ENCODE measurements at places on chromosomes 7 and 10. TPM values are rescaled to one million over a fixed set of nuclear protein-coding genes. Genes with fewer than 3 reads are reported as not detected.
A peak's percentile ranks its signal among the peaks of the same experiment; 100 is the strongest.

DNA sequence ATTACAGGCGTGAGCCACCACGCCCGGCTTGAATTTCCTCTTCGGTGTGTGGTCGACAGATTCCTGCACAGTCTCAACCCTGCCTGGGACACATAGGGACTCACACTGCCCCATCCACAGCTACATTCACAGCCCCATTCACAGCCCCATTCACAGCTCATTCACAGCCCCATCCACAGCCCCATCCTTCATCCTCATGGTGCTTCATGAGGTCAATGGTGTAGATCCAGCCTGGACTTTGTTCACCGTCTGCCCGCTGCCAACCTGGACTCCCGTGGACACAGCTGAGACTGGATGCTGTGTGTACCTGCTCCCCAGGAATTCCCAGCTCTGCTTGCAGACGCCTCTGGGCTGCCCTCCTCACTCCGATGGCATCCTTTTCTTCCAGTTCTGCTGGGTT lies 5.2 kb downstream of the IDI2 start:
- DNase-seq = no peak
- no peaks in the 10 kb centered on the region for H3K4me1 ChIP-seq
- H3K27ac ChIP-seq = no peak overlapping the region
- no peak overlapping the region for H3K4me3 ChIP-seq
- H3K36me3 ChIP-seq = peaks cover 14% of the 10 kb centered on the region

DNA sequence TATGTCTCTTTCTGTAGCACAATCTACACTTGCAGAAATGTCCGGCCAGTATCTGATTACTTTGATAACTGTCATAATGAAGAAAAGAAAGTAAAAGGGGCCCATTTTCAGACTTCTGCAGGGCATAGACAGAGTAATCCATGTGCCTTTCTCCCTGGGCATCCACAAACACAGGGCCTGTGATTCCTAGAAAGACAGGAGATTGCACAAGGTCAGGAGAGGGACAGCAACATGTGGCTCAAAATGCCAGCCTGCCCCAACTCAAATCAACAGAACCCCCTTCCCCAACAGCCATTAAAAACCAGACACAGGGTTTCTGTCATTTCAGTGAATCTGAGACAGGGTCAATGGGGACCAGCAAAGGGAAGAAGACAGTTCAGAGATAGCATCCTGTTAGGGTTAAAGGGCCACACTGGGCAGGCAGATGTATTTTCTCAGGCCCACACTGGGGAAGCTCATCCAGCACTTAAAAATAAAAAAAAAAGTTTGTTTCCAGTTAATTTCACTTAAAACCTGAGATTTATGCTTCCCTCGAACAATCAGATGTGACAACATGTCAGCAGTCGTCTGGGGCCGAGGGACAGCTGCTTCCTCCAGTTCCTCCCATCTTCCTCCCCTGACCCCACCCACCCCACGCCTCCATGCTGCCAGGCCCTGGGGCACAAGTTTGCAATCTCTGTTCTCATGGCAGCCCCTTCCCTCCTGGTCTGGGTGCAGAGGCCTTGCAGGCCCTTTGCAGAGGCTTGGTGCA lies 30.7 kb upstream of the ACSL5 start:
- no peaks in the 10 kb centered on the region for H3K4me1 ChIP-seq
- H3K27me3 ChIP-seq = no peaks in the 10 kb centered on the region
- no peak overlapping the region for H3K4me3 ChIP-seq
- DNase-seq = no peak
- H3K36me3 ChIP-seq = no peaks in the 10 kb centered on the region

DNA sequence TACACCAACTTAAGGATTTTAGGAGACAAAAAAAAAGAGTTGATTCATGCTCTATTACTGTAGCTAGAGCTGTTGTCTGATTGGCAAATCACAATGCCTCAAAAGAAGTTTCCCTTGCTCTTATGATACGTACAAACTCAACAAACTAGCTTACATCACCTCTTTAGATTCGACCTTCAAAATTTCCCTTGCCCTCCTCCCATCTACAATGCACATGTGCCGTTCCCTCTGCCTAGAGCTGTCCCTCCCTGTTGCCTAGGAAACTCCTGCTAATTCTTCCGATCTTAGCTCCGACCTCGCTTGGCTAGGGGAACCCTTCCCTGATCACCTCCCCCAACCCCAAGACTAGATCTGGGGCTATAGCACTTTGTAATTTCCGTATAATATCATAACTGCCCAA lies 55.4 kb downstream of the MAP3K8 start:
- no peak overlapping the region for H3K4me3 ChIP-seq
- no peak for DNase-seq
- no peaks in the 10 kb centered on the region for H3K36me3 ChIP-seq

- H3K4me3 ChIP-seq = no peak overlapping the region
- no peak overlapping the region for H3K27ac ChIP-seq
- no peaks in the 10 kb centered on the region for H3K27me3 ChIP-seq
- H3K4me1 ChIP-seq = peaks cover 11% of the 10 kb centered on the region
Observed at GRCh38 chr7:30279653-30279904, 4.8 kb upstream of the ZNRF2 start.

- no peaks in the 10 kb centered on the region for H3K27me3 ChIP-seq
- H3K4me1 ChIP-seq = no peaks in the 10 kb centered on the region
- no peak overlapping the region for H3K4me3 ChIP-seq
- no peak for DNase-seq
- no peak overlapping the region for H3K27ac ChIP-seq
- H3K36me3 ChIP-seq = no peaks in the 10 kb centered on the region
Observed at GRCh38 chr7:145105561-145105960, 269.7 kb upstream of the TPK1 start.

GRCh38 chr7:102295346-102296178 lies 8.9 kb downstream of the SH2B2 start:
- H3K4me3 ChIP-seq = no peak overlapping the region
- no peaks in the 10 kb centered on the region for H3K4me1 ChIP-seq

DNA sequence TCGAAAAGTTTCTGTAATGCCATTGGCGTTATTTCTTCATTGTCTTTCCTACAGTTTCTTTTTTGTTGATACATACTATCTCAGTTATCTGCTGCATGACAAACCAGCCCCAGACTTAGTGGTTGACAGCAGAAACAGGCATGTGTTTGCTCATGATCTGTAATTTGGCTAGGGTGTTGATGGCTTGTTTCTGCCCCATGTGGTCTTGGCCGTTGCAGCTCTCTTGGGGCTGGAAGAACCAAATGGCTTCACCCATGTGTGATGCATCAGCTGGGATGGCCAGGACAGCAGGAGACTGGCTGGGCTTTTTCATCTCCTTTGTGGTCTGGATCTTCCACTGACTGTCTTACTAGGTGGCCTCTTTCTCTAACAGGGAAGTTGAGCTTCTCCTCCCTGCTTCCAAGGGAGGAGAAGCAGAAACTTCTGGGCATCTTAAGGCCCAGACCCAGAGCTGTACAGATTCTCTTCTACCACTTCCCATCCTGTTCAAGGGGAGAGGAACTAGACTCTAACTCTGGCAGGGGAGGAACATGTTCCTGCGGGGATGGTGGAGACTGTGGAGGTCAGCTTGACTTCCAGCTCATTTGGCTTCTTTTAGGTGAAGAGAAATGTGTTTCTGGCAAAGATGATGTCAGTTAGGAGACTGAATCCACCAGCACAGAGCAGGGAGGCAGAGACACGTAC lies 89.3 kb downstream of the FANK1 start:
- H3K27ac ChIP-seq = no peak overlapping the region
- H3K4me3 ChIP-seq = no peak overlapping the region
- H3K27me3 ChIP-seq = no peaks in the 10 kb centered on the region
- H3K36me3 ChIP-seq = no peaks in the 10 kb centered on the region

GRCh38 chr7:82405301-82405700 lies 38.3 kb downstream of the CACNA2D1 start:
- H3K36me3 ChIP-seq = no peaks in the 10 kb centered on the region
- no peak for DNase-seq
- no peaks in the 10 kb centered on the region for H3K27me3 ChIP-seq
- no peaks in the 10 kb centered on the region for H3K4me1 ChIP-seq
- no peak overlapping the region for H3K4me3 ChIP-seq

GRCh38 chr10:131478377-131478989 lies 167.0 kb upstream of the TCERG1L start:
- H3K27ac ChIP-seq = no peak overlapping the region
- DNase-seq = no peak
- H3K4me3 ChIP-seq = no peak overlapping the region

DNA sequence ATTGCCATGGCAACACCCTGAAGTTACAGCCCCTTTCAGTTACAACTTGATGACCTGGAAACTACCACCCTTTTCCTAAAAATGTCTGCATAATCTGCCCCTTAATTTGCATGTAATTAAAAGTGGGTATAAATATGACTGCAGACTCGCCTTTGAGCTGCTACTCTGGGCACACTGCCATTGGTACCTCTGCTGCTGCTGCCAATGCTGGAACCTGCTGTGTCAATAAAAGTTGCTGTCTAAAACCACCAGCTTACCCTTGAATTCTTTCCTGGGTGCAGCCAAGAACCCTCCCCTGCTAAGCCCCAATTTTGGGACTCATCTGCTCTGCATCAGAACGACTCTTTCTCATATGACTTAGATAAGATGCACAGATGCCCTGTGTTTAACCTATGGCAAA lies 10.2 kb upstream of the FRA10AC1 start:
- no peak for DNase-seq
- H3K36me3 ChIP-seq = no peaks in the 10 kb centered on the region
- H3K4me3 ChIP-seq = no peak overlapping the region
- no peak overlapping the region for H3K27ac ChIP-seq
- no peaks in the 10 kb centered on the region for H3K27me3 ChIP-seq
- no peaks in the 10 kb centered on the region for H3K4me1 ChIP-seq

GRCh38 chr10:64648915-64649314 lies 1127.7 kb downstream of the REEP3 start:
- no peaks in the 10 kb centered on the region for H3K27me3 ChIP-seq
- no peak overlapping the region for H3K4me3 ChIP-seq
- H3K27ac ChIP-seq = no peak overlapping the region

DNA sequence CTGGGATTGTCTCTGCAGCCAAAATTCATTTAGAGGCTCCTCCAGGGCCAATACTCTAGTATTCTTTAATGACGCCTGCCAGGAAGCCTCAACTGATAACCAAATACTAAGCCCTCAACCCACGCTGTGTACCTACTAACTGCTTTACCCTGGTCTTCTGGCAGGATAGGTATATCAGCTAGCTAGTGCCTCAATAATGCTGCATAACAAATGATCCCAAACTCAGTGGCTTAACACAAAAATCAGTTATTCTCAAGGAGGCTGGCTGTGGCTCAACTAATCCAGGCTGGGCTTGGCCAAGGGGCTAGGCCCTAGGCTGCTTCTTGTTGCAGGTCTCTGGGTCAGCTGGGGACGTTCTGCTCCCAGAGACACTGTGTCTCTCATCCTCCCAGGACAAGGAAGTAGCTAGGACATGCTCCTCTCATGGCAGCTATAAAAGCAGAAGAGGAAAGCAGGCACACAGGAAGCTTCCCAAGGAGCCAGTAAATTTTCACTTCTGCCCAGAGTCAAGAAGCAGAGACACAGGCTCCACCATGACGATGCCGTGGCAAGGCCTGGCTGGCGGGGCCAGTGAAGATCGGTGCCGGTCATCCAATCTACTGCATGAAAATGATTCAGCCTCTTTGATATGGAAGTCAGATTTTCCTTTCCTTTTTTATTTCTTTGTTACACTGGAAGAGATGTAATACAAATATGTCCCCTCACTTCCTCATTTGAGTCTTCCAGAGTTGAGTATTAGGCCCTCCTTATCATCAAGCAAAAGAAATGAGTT lies 28.6 kb upstream of the COL13A1 start:
- H3K27me3 ChIP-seq = no peaks in the 10 kb centered on the region
- no peak for DNase-seq
- no peak overlapping the region for H3K27ac ChIP-seq
- no peaks in the 10 kb centered on the region for H3K36me3 ChIP-seq
- H3K4me3 ChIP-seq = no peak overlapping the region

GRCh38 chr10:101588879-101589278 lies 758 bp downstream of the DPCD start:
- DNase-seq = no peak
- peak overlapping the region; percentile 94 for H3K4me3 ChIP-seq
- H3K27me3 ChIP-seq = no peaks in the 10 kb centered on the region
- H3K36me3 ChIP-seq = no peaks in the 10 kb centered on the region
- no peak overlapping the region for H3K27ac ChIP-seq
- peaks cover 5% of the 10 kb centered on the region for H3K4me1 ChIP-seq

DNA sequence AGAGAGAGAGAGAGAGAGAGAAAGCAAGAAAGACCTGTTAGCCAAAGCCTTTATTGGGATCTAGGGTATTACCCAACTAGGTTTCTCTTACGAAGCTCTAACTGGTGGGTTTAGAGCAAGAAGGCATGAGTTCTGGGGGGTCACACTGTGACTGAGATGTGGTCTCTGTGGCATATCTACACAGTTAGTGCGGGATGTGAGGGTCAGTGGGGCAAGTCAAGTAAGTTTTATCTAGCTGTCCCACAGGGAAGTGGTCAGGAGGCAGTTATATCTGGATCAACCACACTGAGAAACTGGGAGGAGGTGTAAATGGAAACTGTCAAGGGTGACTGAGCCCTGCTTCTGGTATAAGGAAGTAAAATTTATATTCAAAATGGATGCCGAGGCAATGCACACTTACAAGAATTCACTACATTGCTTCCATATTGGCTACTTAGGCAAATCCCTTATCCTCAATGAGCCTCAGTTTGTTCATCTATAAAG lies 331.6 kb upstream of the HPS1 start:
- H3K4me3 ChIP-seq = no peak overlapping the region
- no peaks in the 10 kb centered on the region for H3K4me1 ChIP-seq
- H3K27me3 ChIP-seq = no peaks in the 10 kb centered on the region
- DNase-seq = no peak

DNA sequence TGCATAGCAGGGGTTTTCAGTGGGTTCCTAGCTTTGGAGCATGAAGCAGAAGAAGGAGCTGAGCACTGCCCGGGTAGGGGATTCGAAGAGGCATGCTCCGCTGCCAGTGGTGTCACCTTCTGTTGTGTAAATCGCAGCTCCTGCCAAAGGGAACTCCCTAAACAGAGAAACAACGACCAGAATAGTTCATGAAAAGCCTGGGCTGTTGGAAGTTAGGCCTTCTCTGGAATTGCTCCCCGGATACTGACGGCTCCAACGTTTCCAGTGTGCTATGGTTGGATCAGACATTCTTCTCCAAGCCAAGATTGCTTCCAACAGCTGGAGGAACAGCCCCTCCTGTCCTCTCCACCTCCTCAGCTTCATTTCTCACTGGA lies 546.0 kb upstream of the FZD8 start:
- no peaks in the 10 kb centered on the region for H3K36me3 ChIP-seq
- no peaks in the 10 kb centered on the region for H3K27me3 ChIP-seq
- H3K27ac ChIP-seq = no peak overlapping the region
- H3K4me3 ChIP-seq = no peak overlapping the region
- DNase-seq = no peak

- no peak overlapping the region for H3K27ac ChIP-seq
- H3K27me3 ChIP-seq = no peaks in the 10 kb centered on the region
- no peaks in the 10 kb centered on the region for H3K4me1 ChIP-seq
- DNase-seq = no peak
- H3K4me3 ChIP-seq = no peak overlapping the region
- no peaks in the 10 kb centered on the region for H3K36me3 ChIP-seq
Observed at GRCh38 chr10:34664706-34665105, 150.4 kb downstream of the PARD3 start.

The NUDT5 gene
- total RNA-seq = 10.8 TPM

The METTL27 gene
- total RNA-seq = 11.2 TPM

The MBLAC1 gene
- total RNA-seq = 1.5 TPM

The LIPN gene
- total RNA-seq = not detected

The ZNF394 gene
- total RNA-seq = 16.8 TPM

The HOXA7 gene
- 0.06 TPM for total RNA-seq

The SMKR1 gene
- total RNA-seq = 0.98 TPM

The NKX6-2 gene
- not detected for total RNA-seq

The CLRN3 gene
- 0.84 TPM for total RNA-seq

Measured in pancreas (tissue), 10 donors.